Suppressor macrophage treated with lipopolysaccharide for 1 hour (primary cell): ENCODE measurements at places on chromosomes 7 and 10.
A peak's percentile ranks its signal among the peaks of the same experiment; 100 is the strongest.

DNA sequence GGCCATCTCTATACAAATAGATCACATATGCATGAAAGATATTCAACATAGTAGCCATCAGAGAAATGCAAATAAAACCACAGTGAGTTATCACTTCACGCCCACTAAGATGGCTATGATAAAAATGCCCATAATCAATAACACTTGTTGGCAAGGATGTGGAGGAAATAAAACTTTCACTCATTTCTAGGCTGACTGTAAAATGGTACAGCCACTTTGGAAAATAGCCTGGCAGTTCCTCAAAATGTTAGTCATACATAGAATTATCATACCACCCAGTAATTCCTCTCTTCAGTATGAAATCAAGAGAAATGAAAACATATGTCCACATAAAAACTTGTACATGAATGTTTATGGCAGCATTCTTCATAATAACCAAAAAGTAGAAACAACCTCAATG lies 324.9 kb downstream of the LRRTM3 start:
- DNase-seq = no peak

GRCh38 chr7:28076423-28077200 lies 104.0 kb downstream of the JAZF1 start:
- no peak for DNase-seq

DNA sequence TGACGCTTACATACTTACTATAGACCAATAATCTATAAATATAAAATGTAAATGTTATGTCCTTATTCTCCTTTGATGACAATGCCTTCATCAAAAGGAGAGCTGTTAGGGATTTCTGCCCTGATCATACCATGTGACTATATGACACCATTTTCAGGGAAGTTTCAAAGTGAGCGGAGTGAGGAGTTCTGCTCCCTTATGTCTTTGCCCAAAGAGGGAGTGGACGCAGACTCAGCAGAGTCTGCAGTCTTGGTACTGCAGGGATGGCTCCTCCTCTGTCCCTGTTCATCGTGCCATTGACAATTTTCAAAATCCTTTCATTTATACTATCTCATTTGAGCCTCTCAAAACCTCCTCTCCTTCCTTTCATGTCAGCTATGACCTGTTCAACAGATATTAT lies 27.9 kb downstream of the HYAL4 start:
- no peak for DNase-seq

- DNase-seq = no peak
Measured at GRCh38 chr7:82163586-82163985, 280.0 kb downstream of the CACNA2D1 start.

GRCh38 chr10:29199941-29200679 lies 88.8 kb upstream of the LYZL1 start:
- no peak for DNase-seq

DNA sequence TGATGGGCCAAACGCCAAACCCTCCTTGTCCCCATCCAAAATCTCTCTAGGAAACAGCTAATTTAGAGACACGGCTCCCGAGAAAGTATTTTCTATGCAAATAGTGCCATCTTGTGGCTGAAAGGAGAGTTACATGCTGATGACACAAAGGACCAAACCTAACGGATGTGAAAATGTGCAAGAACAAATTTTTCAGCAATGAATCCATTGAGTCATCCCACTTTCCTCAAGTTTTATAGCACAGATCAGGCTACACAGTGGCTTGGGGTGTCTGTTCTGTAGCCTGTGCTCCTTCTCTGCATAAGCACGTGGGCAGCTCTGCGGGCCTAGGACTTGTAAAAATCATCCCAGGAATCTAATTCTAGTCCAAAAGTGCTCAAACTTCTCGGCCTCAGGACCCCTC lies 154.8 kb upstream of the PRR15 start:
- DNase-seq = peak; percentile 74

- no peak for DNase-seq
Measured at GRCh38 chr10:127470911-127471310, 78.2 kb upstream of the NPS start.
